ENCODE measurements at places on chromosomes 2 and 18.

- DNase-seq, result no peak
Observed at GRCh38 chr18:67216846-67217245, 299.7 kb downstream of the DSEL start.

DNA sequence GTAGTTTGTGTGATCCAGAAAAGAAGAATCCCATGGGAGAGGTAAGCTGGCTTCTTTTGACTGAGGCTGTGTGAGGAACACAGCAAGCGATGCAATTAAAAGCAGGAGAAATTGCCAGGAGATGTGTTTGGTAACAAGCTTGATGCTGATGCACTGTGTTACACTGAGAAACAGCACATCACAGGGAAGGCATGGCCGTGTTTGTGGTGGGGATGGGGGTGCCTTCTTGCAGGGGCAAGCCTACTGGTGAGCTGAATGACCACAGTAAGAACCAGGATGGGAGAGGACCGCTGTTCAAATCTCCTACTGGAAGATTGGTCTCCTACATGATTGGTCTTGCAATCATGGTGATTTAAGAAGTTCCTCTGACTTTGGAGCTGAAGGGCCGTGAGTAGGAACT lies 477.7 kb upstream of the HS6ST1 start:
- DNase-seq, result no peak

DNA sequence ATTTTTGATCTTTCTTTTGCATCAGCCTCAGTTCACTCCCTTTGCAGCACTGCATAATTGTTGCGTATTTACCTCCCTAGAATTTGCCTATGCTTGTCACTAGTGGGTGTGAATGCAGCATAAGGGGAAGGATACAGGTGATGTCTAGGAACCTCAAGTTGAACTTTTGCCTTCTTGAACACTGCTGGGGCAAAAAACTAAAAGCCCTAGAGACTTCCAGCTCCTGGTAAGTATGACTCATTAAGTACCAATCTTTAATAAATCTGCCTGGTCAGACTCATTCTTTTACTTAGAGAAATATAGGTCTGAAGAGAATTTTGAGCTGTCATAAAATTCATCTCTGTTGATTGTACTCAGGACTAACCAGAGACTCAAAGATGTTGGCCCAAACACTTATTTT lies 547.3 kb upstream of the FANCL start:
- DNase-seq, result no peak

DNA sequence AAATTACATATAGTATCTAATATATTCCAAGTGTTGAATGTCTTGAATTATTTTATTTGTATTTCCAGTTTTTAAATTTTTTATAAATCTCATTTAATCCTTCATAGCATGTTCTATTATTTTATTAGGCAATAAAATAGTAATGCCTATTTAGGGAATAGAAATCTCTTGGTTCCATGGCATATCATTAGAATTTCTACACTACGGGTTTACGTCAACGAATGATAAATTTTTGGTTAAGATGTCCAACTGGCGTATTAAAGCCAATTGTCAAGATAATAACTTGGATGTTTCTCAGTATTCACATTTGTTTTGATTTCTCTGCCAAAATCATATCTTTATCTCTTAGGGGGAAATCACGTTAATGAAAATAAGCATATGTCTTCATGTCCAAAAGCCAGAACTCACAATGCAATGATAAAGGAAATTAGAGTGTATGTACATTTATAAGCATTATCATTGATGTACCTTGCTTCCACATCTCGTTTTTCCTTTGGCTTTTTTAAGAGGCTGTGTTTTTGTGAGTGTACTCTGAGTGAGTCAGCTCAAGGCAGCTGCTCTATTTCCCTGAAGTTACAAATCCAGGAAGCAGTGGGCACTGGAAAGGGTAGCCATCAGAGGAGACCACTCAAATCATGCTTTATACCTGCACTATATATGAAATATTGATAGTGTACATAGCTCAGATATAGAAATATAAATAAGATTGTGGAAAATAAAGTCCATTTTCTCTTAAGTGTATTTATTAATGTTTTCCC lies 115.8 kb upstream of the PDE1A start:
- DNase-seq, result no peak

DNA sequence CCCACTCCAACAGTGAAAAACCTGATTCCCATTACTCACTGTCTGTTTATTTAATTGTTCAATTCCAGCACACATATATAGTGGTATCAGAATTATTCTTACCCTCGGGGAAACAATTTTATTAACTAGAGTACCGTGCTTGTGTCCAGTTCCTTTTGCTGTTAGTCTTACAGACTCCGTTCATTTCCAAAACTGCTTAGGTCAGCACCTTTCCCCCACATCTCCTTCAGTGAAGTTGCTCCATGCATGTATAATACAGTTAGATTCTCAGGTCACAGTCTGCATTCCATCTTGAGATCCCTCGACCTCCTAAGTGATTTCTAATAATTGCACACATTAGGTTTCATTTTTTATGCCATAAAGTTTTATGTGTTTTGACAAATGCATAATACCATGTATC lies 56.3 kb upstream of the ZNF521 start:
- no peak for DNase-seq

- DNase-seq, result no peak
Observed at GRCh38 chr2:224084266-224084892, 45.3 kb upstream of the SERPINE2 start.

DNA sequence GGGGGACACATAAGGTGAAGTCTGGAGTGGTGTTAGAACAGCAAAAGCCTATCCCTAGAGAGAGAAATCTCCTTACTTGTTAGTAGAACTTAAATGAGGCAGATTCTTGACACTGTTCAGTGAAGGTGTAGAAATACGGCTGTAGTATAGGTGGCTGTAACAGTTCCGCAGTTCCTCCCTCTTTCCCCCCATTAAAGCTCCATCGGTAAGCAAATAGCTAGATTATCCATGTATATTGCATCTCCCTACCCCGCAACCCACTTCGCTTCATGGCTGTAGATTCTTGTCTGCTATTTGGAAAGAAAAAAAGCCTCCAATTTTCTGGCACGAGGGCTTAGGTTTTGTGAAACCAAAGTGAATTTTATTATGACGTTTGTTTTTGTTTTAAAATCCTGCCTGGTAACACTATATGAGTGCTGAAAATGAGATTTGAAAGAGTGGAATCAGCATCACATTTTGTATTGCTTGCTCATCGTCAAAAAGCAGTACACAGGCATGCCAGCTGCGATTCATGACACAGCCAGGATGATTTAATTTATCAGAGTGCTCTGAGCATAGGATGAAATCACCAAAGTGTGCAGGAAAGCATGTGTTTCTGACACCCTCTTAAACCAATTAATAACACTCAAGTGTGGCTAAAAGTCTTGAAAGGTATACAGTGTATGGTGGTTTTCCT lies 1.4 kb downstream of the FAM171B start:
- DNase-seq, result peak; percentile 19

GRCh38 chr18:6885992-6886796 lies 156.7 kb downstream of the ARHGAP28 start:
- DNase-seq, result peak; percentile 39

GRCh38 chr2:29262681-29263260 lies 147.6 kb downstream of the CLIP4 start:
- DNase-seq, result no peak

DNA sequence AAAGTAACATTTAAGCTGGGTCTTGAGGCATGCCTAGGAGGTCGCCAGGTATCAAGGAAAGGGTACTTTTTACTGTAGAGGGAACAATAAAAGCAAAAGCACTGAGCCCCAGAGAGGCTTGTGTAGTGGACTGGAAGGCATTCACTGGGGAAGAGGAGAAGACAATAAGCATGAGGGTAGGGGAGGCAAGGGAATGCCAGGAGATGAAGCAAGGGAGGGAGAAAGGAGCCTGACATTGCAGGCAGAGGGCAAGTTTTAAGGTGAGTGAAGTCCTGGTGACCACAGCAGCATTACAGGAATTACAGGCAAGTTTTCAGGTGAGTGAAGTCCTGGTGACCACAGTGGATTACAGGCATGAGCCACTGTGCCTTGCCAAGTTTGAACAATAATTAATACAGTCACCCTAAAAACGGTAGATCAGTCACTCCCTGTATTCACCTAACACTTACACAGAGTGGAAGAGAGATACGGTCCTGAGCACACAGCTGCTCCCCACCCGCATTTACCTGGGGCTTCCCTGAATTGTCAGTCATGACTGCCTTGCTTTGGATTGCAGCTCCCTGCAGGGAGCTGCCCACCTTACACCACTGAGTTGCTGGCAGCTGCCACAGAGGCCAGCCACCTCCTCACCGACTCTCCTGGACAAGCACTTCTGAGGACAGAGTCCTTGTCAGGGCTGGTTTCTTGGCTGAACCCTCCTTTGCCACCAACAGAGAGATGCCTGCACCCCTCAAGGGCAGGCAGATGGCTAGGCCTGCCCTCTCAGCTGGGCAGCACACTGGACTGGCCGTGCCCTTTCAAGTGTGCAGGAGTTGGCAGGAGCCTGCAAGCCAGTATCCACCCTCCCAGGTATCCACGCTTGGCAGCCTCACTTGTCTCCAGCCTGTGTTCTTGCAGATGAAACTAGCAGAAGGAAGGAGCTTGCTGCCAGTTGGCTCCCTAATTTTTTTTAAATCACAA lies 153.2 kb upstream of the MSH6 start:
- no peak for DNase-seq

DNA sequence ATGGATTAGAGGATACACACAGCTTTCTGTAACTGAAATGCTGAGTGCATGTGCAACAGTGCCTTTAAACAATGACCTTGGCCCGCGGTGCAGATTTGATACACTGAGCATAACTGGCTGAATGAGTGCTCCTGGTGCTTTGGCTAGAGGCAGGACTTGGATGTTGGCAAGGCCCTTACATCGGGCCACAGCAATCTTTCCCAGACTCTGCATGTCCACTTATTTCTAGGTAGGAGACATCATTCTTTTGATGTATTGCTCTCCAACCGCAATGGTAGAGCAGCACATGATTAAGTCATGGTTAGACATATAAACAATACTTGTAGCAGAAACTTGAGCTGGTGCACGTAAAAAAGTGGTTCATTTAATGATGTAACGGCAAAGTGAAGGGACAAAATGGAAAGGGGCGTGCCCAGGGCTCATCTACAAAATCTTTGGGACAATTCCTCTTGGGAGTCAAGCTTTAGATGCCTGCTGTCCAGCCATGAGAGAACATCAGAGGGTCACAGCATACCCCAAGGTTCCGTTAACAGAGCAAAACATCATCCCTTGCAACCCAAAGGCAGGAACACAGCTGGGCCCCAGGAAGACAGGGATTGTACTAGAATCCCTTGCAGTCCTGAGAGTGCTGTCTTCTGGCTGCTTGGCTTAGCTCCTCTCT lies 43.4 kb downstream of the RAB31 start:
- DNase-seq, result no peak

DNA sequence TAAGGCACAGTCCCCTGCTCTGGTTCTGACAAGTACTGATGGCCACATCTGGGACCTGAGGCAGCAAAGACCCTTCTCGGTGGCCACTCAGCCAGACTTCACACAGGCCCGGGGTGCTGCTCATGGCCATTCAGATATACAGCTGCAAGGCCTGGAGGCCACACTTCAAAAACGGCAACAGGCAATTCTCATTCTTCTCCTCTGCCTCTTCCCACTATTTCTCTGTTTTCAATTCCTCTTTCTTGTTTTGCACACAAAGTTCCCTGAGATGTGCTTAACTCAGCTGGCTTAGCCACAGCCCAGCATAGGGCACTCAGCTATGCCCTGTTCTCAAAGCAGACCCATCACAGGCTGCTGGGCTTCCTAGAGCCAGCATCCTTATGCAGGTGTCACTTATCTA lies 29.9 kb downstream of the PTPN18 start:
- DNase-seq, result no peak

DNA sequence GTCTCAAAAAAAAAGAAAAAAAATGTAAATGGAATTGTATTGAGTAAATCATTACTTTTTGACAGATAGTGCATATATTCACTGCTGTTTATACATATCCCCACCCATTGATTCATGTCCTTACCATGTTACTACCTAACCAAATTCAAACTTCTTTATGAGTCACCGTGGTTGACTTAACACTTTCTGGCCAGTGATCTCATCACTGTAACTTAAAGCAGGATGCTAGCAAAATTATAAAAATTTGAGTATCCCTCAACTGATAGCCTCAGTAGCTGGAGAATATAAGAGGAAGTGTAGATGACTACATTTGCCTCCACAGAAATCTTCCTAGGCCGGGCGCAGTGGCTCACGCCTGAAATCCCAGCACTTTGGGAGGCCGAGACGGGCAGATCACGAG lies 13.4 kb downstream of the CNOT9 start:
- peak; percentile 23 for DNase-seq

GRCh38 chr2:215760091-215760490 lies 253.3 kb downstream of the MREG start:
- DNase-seq, result no peak

- no peak for DNase-seq
Observed at GRCh38 chr2:50358586-50358985, 673.3 kb downstream of the NRXN1 start.

GRCh38 chr2:1563084-1563857 lies 150.0 kb downstream of the TPO start:
- no peak for DNase-seq

GRCh38 chr2:238682536-238682935 lies 165.3 kb upstream of the TWIST2 start:
- DNase-seq, result no peak

DNA sequence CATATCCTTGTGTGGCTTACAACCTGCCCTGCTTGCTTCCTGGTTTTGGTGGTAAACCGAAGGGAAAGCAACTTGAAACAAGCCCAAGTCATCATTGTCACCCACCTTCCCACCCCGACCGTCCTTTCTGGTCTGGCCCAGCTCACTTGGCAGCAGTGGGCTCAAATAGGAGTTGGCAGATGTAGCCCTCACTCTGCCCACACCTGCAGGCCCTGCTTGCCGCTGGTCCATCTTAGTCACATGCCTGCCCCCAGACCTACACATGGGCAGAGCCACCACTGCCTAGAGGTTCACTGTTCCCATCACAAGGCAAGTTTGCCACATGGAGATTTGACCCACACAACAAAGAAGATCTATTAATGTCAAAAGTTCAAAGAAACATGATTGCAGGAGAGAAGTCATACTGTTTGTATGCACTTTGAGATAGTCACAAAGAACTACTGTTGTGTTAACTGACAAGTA lies 9.3 kb downstream of the EIPR1 start:
- DNase-seq, result no peak

DNA sequence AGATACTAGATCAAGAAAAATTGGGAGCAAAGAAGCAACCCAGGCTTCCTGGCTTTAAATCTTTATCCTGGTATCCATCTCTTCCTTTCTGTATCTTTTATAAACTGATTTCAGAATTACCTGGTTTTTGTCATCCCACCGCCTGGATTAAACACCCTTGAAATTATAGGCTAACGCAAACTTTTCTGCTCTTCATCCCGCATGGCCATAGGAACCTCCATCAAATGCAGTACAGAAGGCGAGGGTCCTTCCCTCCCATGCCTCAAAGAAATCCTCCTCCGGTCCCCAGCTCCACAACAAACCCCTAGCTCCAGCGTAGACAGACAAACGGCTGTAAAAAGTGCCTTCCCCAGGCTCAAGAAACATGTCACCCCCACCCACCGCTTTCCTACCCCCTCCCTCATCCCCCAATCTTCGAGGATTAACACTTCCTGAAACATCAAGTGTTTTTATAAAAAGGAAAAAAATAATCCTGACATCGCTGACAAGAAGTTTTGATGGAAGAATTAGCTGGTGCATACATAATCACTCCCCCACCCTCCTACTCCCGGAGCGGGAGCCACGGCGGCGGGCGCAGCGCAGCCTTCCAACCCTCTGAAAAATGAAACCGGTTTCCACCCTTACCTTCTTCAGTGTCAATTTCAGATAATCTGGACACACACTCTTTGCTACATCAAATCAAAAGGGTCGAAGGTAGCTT lies 7.6 kb downstream of the DLX1 start:
- peak; percentile 21 for DNase-seq

Measured in GM20000 (cell line).